ENCODE measurements at places on chromosomes 6 and 20.

DNA sequence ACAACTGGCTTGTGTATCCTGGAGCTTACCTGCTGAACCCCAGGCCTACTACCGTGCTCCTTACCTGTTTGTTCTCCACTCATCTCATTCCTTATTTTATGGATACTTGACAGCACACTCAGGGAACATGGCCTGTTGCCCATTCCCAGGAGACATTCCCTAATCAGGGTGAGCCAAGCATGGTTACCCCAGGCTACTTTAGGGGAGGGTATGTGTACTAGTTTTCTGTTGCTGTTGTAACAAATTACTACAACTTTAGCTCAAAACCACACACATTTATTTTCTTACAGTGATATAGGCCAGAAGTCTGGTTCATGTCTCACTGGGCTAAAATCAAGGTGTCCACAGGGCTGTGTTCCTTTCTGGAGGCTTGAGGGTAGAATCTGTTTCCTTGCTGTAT is 15.0 kb upstream of the TRAM2 start:
- no peak for DNase-seq

DNA sequence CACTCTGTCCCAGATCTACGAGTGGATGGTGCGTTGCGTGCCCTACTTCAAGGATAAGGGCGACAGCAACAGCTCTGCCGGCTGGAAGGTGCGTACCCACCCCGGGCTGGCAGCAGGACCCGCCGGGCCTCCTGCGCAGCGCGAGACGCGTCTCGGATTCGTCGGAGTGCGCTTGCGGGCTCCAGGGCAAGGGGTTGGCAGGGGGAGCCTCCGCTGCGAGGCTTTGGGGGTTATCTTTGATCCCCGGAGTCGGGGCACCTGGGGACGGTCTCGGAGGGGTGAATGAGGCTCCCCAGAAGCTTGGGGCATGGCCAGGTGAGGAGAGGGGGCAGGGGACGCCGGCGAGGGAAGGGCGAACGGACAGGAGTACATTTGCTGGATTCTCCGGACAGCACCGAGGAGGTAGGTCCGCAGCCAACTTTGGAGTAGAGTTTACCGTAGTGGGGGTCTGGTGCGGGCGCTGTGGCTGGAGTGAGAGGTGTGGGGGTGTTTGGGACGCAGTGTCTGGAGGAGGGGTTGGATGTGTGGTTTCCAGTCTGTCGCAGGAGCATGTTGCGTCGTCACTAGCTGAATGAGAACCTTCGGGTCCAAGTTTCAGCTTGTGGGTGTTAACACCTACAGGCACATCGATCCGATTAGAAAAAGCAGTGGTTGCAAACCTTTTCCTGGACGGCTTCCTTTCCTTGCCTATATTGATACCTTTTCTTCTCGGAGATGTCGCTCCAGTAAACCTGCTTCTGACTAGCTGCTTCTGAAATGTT is 1.2 kb downstream of the FOXO3 start:
- no peak for DNase-seq

- DNase-seq, result no peak
These were observed 446.8 kb downstream of the TFAP2B start for GRCh38 chr6:51265426-51265825.

GRCh38 chr6:141443668-141444289 is 688.9 kb upstream of the GJE1 start:
- no peak for DNase-seq

- DNase-seq, result no peak
These were observed 17.6 kb upstream of the HLA-A start for GRCh38 chr6:29924731-29925130.
